Eye (tissue), 1 donor: ENCODE measurements at places on chromosomes 5 and 9.

DNA sequence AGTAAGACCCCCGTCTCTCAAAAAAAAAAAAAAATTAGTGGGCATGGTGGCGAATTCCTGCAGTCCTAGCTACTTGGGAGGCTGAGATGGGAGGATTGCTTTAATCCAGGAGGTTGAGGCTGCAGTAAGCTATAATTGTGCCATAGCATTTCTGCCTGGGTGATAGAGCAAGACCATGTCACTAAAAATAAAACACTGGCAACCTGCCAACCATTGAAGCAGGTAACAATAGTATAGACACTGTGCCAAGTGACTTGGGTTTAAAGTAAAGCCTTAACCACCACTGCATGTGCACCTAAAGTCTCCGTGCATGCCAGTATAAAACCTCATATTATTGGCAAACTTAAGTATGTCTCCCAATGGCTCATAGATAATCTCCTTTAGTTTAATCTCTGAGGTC, 3.4 kb upstream of the APBA1 start:
- DNase-seq, result no peak

DNA sequence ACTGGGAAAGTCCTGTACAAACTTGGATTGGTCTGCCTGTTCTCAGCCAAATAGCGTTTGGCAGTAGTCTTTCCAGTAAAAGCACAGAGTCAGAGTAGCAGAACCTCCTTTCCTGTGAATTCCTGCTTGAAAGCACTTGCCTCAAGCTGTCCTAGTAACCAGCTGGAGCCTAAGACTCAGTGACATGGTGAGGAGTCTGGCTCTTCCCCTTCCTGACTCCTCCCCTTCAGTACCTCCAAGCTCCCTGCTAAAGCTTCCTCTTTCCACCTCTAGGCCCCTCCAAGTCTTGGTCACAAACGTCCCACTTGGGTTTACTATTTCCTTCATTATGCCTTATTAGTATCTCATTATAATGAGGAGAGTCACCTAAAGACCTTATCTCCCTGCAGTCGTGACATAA, 21.4 kb upstream of the FAM81B start:
- DNase-seq, result no peak

DNA sequence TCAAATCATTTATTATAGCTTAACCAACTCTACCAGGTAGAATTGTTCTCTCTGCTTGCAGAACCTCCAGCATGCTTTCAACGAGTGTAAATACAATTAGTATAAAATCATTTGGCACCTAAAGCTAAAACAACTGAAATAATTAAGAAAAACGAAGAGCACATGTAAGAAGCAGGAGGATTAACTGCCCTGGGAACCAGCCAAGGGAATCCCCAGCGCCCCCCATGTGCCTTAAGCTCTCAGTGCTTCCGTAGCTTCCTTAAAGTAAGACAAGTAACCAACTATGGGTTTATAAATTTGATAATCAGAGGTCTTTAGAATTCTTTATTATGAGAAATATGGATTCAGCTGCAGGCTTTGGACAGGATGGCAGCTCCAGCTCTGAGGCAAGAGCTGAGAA, 402.4 kb downstream of the RAB3C start:
- no peak for DNase-seq

DNA sequence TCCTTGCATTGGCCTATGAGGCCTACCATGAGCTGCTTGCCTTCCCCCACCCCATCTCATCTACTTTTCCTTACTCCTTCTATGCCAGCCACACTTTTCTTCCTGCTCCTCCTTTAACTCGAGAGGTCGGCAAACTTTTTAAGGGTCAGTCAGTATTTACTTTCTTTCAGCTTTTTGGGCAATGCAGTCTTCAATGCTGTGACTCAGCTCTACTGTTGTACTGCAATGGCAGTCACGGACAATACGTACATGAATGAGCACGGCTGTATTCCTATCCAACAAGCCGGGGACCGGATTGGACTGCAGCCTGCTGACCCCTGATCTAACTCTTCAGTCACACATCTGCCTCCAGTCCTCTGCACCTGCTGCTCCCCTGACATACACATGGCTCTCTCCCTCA, 602 bp upstream of the ACTL7A start:
- DNase-seq, result no peak

GRCh38 chr9:68482548-68482947, 58.1 kb downstream of the TMEM252 start:
- no peak for DNase-seq

DNA sequence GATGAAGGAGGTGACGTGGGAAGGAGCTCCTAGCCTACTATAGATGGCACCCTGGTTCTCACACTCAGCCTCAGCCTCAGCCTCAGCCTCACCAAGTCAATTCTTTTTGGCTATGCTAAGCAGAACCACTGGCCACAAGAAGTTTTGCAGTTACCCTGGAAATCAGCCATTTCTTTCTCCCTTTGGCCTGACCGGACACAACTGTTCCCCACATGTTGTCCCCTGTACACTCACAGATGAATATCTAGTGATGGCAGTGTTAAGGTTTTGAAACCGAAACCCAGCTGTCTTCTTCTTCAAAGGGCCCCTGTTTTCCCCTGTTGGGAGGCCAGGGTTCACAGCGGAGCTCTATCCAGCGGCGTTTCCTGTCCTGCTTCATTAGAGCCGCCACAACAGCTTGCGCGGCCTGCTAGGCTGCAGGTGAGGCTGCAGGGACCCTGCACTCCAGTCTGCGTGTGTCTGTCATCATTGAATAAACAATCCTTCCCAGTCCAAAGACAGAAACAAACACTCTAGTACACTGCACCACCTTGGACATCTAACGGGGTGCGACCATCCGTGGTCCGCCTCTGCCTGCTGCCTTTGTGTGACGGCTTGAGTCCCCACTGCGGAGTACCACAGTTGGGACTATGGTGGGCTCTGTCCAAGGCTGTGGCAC, 250.5 kb downstream of the DENND1A start:
- DNase-seq, result peak; percentile 67

GRCh38 chr5:89303033-89303480, 420.1 kb upstream of the MEF2C start:
- DNase-seq, result no peak

DNA sequence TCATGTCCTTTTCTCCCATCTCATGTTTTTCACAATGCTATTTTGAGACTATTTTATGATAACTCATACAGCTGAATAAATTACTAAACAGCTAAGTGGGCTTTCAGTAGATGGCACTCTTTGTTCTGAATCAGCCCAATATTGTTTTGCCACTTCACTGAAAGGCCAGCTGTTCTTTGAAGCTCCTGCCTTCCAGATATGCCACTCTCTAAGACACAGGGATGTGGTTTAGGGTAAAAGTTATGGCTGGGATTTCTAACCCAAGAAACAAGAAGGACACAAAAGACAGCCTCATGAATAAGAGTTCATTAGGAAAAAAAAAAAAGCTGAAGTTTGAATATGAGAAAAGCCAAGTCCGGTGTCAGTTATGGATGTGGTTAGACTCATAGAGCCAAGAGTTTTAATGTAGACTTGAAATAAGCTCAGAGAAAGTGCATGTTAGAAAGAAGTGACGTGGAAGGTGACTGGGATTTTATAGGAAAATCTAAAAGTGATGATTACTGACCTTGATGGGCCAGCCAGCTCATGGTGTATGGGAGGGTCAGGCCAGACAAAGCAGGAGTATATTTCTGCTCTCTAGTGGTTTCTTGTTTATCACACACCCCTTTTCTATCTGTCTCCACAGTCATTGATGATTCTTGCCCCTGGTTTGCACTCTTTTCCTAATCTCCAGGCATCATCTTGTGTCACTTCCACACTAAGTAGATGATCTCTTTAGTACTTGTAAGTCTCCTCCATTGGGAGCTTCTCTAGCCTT, 488.5 kb downstream of the NR2F1-AS1 start:
- peak; percentile 30 for DNase-seq

GRCh38 chr5:134833340-134834032, 12.3 kb upstream of the C5orf24 start:
- DNase-seq, result no peak

GRCh38 chr9:31253800-31254762, 1130.4 kb upstream of the ACO1 start:
- DNase-seq, result no peak

GRCh38 chr9:99129091-99129490, 24.2 kb downstream of the TGFBR1 start:
- DNase-seq, result no peak

GRCh38 chr5:67028941-67029340, 167.7 kb downstream of the CD180 start:
- DNase-seq, result no peak

DNA sequence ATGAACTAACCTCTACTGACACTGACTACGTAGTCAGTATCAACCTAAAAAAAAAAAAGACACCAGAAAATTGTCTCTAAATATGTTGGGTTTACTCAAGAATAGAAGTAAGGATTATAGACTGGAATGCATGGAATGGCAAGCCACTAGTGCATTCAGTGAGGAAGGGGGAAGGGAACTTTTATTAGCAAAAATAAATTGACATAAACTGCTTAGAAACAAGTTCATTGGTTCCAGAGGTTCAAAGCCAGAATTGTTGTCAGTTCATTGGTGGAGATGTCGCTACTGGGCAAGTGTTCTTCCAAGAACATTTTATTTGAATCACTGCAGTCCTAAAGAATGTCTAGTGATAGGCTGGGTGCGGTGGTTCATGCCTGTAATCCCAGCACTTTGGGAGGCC, 26.1 kb upstream of the AOPEP start:
- DNase-seq, result no peak

DNA sequence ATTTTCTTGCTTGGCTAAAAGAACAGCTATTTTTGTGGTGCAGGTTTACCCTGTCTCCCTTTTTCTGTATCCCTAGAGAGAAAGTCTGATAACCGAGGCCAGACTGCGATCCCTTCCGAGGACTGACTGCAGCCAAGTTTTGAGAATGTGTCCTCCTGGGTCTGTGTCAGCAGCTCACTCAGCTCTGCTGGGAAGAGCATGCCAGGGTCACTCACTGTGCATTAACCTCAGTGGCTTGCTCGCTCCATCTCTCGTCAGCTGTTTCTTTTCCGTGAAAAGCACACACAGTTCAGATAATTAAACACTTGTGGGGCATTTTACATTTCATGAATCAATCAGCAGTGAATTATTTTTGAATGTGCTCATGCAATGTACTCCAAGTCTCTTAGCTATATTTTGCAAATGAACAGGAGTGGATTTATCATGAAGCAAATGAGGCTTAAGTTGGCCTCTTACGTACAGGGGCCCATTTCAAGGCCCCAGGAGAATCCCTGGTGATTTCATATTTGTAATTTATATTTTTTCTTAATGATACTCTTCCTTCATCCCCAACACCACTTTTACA, 252.1 kb downstream of the SMARCA2 start:
- DNase-seq, result peak; percentile 89

DNA sequence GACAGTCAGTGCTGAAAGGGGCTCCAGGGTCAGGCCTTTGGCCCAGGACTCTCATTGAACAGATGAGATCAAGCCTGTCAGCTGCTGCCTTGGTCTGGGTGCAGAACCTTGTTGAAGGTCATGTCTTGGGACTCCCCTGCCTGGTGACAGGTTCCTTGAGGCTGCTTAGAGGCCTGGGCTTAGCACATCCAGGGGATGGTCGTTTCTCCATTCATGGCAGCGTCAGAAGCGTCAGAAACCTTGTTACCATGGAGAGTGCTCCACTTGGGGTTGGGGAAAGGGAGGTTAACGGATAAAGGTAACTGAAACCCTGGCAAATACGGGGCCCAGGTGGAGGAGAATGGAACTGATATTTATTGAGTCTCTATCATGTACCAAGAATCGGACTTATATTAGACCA, 8.8 kb downstream of the ARPC5L start:
- no peak for DNase-seq

GRCh38 chr5:67182301-67182790, 14.3 kb downstream of the CD180 start:
- DNase-seq, result no peak

GRCh38 chr5:140497897-140498296, 49.6 kb upstream of the EIF4EBP3 start:
- DNase-seq, result no peak

DNA sequence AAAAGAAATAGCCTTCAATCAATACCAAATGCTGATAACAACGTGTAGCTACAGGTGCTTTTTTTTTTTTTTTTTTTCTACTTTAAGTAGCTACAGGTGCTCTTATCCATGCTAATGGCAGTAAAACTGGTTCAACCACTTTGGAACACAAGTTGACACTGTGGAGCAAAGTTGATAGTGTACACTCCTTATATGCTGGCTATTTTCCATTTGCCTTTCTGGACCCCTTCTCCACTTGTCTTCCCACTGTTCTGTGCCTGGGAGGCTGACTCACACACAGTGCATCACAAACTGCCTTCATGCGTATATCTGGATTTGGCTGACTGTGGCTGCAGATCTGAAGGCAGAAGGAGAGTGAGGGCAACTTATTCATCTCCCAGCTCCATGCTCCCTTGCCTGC, 247.9 kb downstream of the MSX2 start:
- no peak for DNase-seq

GRCh38 chr5:113056988-113057387, 80.4 kb downstream of the DCP2 start:
- DNase-seq, result no peak

DNA sequence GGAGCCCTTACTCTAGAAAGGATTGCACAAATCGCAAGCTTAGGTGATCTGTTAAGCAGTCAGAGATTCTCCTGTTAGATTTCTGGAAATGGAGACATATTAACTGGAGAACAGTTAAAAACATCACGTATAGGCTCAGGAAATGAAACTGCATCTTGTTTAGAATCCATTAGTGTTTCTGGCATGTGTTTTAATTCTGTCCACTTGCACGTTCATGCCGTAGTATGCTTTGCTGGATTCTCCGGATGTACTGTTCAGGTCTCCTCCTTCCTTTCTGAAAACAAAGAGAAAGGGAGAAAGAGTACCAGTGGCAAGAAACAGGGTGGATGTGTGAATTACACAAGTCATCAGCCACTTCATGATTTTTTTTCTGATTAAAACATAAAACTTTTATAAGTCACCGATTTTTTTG, 2.5 kb upstream of the RGMB start:
- no peak for DNase-seq

- DNase-seq, result no peak
Observed at GRCh38 chr9:71928376-71928775, 16.9 kb downstream of the C9orf85 start.

- DNase-seq, result no peak
Observed at GRCh38 chr5:103211576-103212561, 46.7 kb upstream of the MACIR start.
